ENCODE measurements at places on chromosomes 6 and 20.

DNA sequence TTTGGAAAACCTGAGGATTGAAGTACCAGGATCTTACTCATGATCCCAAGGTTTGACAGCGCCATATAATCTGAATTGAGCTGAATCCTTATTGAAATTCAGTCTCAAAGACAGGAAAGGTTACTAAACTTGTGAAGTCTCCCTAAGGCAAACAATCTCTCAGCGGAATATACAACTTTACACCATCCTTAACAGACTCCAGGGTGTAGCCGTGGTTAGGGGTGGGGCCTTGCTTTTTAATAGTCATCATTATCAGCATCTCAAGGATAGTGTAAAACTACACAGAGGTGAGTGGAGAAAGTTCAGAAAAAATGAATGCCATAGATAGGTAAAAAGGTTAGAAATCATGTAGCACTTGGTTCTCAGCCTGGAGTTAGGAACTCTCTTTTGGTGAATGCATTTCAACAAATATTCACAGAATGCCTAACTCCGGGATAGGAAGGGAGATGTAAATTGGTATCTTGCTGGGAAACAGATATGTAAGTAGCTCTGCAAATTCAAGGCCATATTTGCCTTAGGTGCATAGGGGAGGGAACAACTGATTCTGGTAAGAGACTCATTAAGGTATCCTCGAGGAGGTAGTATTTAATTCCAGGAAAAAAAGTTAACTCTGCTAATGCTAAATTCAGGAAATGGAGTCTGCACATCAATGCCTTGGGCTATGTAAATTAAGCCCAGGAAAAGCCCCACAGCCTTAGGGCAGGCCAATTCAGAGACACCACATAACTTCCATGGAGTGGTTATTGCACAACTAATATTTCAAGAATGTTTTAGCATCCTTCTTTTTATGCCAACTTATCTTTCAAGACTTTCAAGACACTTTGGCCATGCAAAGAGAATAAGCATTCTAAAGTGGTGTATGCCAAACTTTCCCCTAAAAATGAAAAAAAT is 61.6 kb downstream of the SNAP25 start:
- DNase-seq: no peak

DNA sequence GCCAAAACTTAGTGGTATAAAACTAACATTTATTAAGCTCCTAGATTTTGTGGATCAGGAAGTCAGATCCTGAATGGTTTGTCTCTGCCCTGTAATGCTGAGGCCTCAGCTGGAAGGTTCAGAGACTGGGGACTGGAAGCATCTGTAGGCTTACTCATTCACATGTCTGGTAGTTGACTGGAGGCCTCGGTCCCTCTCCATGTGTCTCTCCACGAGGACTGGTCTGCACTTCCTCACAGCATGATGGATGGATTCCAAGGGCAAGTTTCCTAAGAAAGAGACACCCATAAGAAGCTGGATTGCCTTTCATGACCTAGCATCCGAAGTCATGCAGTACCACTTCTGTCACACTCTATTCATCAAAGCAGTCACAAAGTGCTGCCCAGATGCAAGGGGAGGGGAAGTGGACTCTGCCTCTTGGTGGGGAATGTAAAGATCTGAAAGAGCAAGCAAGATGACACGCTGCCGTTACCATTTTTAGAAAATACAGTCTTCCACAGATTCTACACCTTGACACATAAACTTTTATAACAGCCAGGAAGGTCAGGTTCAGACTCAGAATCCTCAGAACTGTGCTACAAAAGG is 17.2 kb upstream of the MDGA1 start:
- DNase-seq: no peak

- DNase-seq: no peak
Observed at GRCh38 chr6:73081955-73082354, 143.3 kb downstream of the KHDC1L start.

DNA sequence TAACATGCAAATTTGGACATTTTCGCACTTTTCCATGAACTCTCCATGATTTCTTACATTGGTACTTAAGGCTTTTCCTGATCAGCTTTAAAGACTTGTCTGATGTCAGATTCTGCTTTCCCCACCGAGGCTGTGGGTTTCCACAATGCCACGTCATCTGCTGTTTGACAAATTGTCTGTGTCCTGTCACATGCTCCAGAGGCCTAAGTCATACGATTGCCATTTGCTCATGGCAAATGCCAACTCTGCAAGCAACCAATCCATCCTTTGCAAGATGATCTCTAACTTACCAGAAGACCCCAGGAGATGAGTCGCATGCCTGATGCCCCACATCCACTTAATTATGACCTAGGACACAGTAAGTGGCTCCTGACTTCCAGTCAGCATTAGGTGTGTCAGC is 556.5 kb downstream of the BMP2 start:
- no peak for DNase-seq

- DNase-seq: no peak
Observed at GRCh38 chr6:15116889-15117288, 129.0 kb upstream of the JARID2 start.

DNA sequence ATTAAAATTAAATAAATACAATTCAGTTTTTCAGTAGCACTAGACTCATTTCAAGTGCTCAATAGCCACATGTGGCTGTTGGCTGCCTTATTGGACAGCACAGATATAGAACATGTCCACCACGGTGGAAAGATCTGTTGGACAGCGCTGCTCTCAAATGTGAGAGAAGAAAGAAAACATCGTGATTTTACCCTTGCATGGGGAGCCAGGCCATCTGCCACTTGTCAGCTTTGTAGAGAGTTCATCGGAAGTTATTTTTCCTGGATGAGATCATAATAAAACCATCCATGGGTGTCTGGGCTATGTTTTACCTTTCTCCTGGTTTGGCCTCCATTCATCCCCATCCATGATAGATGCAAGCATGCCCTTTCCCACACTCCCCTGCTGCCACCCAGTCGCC is 5.8 kb upstream of the KIF3B start:
- no peak for DNase-seq

DNA sequence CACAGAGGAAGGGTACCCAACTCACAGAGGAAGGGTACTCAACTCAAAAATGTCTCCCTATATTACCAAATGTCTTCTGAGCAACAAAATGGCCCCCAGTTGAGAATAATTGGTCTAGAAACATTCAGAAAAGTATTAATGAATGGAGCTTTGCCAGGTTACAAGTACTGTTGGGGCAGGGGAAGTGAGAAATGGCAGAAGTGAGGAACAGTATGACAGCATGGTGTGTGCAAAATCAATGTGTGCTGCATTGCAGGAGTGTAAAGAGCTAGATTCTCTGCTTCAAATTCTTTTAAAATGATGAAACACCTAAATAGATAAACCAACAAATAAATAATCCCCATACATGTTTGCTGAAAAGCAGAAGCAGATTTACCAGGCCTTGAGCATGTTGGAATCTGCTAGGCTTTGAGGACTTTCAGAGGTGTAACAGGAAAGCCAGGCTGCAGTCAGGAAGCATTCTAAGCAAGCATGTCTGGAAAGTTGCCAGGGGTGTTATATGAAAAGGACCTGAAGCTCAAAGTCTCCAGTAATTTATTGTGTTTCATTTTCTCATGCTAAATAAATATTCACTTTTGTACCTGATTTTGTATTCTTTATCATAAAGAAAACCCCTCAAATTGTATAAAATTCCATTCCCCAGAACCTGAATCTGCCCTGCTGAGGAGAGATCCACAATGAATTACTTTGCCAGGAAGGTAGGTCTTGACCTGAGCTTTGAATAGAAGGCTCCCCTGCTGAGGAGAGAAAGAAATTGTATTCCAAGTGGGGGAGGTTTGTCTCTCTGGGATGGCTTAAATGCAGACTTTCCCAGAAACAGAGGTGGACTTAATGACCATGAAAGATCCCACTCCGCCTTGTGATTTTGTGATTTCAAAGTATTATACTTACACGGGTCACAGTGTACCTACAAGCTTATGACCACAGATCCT is 265.0 kb upstream of the MARCKS start:
- DNase-seq: no peak

DNA sequence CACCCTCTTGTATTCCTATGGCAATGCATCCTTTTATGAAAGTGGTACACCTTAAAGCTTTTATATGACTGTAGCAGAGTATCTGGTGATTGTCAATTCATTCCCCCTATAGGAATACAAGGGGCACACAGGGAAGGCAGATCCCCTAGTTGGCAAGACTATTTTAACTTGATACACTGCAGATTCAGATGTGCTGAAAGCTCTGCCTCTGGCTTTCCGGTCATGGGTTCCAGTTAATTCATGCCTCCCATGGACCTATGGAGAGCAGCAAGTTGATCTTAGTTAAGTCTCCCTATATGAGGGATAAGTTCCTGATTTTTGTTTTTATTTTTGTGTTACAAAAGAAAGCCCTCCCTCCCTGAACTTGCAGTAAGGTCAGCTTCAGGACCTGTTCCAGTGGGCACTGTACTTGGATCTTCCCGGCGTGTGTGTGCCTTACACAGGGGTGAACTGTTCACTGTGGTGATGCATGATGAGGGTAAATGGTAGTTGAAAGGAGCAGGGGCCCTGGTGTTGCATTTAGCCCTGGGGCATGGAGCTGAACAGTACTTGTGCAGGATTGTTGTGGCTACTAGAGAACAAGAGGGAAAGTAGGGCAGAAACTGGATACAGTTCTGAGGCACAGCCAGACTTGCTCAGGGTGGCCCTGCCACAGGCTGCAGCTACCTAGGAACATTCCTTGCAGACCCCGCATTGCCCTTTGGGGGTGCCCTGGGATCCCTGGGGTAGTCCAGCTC is 292.1 kb downstream of the ESR1 start:
- DNase-seq: no peak

GRCh38 chr20:5395932-5396727 is 79.4 kb upstream of the PROKR2 start:
- DNase-seq: no peak

DNA sequence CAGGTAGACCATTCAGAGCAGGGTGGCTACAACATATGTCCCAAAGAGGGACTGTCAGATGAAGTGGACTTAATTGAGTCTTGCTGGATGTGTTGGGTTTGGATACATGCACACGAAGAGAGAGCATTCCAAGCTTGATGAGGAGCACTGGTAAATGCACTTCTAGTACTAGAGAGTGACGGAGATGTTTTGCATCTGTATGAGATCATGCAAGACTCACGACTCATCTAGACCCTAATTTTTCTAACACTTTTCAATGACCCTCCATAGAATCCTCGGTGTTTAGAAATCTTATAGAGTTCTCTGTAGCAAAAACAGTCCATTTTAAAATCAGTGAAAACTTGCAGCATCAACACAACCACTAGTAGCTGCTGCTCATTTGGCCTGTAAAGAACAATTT is 4.8 kb upstream of the AIG1 start:
- DNase-seq: no peak

DNA sequence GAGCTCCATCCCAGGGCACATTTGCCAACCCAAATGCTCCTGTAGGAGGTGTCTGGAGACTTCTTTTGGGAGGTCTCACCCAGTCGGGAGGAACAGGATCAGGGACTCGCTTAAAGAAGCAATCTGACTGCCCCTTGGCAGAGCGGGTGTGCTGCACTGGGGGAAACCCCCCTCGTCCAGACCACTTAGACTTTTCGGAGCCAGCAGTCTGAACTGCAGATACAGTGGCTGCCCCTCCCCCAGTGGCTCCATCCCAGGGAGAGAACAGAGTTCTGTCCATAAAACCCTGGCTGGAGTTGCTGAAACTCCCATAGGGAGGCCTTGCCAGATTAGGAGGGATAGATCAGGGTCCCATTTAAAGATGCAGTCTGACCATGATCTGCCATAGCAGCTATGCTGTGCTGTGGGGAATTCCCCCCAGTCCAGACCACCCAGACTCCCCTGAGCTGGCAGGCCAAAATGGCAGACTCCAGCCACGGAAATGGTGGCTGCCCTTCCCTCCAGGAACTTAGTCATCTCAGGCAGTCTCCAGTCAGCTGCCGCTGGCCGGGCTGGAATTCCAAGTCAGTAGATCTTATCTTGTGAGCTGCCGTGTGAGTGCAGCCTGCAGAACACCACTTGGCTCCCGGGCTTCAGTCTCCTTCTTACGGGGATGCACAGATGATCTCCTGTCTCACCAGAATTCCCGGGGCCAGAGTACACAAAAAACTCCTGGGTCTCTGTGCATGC is 278.1 kb upstream of the SASH1 start:
- DNase-seq: no peak

DNA sequence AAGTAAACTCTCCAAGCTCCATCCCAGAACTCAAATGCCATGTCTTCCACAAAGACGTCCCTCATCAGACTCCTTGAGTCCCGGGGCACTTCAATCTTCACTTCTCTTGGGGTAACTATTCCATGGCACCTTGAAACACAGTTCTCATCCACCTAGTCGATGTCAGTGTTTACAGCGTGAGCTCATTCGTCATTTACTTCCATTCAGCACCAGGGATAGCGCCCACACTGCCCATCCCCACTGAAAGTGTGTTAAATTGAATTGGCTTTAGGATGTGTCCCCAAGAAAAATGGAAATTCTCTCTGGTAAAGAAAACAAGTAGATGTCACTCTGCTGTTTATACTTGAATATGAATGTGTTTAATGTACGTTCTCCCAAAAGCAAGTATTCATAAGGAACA is 31.3 kb downstream of the KCNK15 start:
- DNase-seq: no peak

GRCh38 chr6:53837865-53838769 is 43.3 kb downstream of the LRRC1 start:
- DNase-seq: peak; percentile 82

DNA sequence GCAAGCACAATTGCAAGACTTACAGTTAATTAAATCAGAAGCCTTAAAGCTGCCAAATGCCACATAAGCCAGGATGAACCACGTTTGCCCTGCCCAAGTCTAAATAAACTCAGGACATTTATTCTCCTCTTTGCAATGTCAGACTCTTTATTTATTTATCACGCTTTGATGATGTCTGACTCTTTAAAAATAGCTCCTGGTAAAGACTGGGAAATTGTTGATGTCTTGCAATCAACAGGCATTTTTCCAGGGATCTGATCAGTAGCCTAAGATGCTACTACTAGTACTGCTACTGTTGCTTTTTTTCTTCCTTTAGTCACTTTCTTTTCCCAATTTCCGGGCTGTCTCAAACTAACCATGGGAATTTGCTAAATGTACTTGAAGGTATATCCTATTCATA is 365.8 kb upstream of the MARCKS start:
- no peak for DNase-seq

GRCh38 chr6:158039571-158040050 is 57.9 kb downstream of the SYNJ2 start:
- no peak for DNase-seq

- DNase-seq: no peak
Observed at GRCh38 chr6:30156262-30156599, 4.8 kb downstream of the TRIM10 start.

GRCh38 chr6:34143884-34144580 is 1.9 kb downstream of the GRM4 start:
- DNase-seq: no peak

DNA sequence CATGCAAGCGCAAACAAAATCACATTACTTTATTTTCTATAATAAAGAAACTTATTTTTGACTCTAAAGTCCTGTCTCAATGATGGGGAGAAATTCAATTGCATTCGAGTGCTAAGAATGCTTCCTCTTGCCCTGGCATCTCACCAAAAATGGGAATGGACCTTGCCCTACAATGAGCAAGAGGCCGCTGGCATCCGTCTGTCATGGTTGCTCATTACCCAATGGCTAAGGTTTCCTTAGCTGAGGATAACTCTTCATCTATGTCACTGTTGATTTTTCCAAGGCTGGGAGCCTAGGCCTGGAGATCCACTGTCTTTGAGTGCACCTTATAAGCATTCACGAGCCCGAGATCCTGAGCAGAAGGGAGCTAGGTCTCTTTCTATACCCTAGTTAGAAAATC is 471.3 kb upstream of the NRSN1 start:
- DNase-seq: no peak

Measured in putamen (tissue), 1 donor.